ENCODE measurements at places on chromosomes 5 and 9. TPM values are rescaled to one million over a fixed set of nuclear protein-coding genes. Genes with fewer than 3 reads are reported as not detected.

OMD gene
- 2.7 TPM for polyA plus RNA-seq

ENTREP1 gene
- 48.7 TPM for polyA plus RNA-seq

FOXD4 gene
- polyA plus RNA-seq, result 2.7 TPM

HMHB1 gene
- polyA plus RNA-seq, result not detected

IL33 gene
- 29.6 TPM for polyA plus RNA-seq

ZER1 gene
- polyA plus RNA-seq, result 46.0 TPM

GRCh38 chr5:144004751-144005150, 165.7 kb downstream of the YIPF5 start:
- DNase-seq, result no peak

GRCh38 chr5:98330871-98331270, 442.6 kb upstream of the RGMB start:
- no peak for DNase-seq

GRCh38 chr9:105864248-105864898, 170.0 kb downstream of the TMEM38B start:
- DNase-seq, result no peak

DNA sequence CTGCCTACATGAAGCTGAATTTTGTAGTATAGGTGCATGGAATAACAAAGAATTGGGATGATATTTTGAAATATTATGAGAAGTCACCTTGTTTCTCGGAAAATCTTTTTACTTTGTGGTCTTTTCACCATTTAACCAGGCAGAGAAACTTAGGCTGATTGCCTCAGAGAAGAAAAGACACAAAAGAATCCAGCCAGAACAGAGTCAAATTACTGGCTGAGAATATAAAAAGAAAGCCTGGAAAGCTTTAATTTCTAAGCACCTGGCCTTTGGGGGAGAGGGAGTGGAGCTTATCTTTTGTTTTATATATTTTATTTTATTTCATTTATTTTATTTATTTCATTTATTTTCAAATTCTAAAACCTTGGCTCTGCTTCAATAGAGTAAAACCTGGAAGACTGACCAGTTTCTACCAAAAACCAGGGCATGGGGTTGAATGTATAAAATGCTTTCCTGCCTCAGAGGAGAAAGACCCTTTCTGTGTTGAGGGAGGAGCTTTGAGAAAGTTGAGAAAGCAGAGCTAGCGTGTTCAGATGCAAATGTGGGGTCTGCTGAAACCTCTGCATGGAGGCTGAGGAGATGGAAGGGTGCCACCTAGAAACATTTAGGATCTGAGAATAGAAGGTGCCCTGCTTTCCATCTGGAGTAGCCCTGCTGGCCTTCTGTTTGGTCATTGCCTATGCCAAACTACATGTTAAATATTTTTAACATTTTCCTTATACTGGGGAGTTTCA, 81.6 kb downstream of the NREP start:
- DNase-seq, result no peak

DNA sequence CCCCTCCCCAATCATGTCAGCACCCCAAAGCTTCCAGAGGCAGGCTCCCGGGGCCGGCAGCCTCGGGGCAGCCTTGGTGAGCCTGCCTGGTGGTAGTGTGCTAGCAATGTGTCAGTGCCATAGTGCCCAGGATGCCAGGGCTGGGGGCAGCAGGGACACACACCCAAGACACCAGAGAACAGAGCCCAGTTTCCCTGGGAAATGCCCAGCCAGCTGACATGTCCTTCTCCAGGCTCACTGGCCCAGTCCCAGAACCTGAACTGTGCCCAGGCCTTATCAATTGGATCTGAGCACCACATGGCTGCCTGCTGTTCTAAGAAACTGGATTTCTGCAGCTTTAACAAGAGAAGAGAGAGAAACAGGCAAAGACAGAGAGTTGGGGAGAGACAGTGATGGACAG, 74.9 kb upstream of the LRRTM2 start:
- no peak for DNase-seq

DNA sequence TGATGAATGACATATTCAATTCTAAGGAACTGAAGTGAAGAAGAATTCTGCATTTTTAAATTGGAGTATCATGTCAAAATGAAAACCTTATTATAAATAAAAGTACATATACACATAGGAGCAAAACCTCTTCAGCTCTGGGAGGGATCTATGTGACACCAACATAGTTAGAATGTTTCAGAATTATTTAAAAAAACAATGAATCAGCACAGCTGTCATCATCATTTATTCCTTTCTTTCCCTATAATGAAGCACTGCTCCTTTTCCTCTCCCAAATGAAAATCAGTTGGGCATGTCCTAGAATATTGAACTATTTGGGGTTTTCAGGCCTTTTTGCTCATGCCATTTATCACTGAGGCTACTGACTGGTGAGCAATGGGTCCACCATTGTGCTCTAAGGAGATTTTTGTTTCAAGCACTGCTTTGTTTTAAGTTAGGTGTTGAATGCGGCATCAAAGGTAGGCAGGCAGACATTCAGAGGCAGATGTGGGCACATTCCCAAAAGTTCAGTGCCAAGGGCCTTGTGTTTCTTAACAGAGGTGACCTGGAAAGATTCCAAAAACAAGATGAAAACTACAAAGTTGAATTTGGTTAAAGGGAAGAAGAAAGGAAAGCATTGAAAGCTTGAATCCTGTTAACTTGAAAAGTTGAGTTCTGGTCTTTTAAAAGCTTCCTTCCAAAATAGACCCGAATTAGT, 126.4 kb upstream of the ADAMTSL1 start:
- no peak for DNase-seq

- no peak for DNase-seq
Measured at GRCh38 chr5:13501176-13501575, 443.3 kb downstream of the DNAH5 start.

DNA sequence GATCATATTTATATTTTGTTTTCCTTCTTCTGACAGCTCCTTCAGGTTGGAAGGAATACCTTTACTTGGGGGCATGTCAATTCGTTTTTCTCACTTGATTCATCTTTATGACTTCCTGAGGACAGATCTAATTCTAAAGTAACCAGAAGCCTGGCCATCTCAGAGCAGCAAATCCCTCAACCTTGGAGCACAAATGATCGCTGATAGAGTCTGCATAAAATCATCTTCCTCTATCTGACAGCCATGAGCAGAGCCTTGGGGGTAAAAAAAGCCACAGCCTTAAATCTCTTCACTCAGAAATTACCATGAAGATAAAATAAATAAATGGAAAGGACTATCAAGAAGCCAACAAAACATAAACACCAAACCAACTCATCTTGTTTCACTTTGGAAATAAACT, 325.8 kb downstream of the PRR16 start:
- DNase-seq, result no peak

- DNase-seq, result no peak
Measured at GRCh38 chr9:108663422-108663821, 192.4 kb downstream of the ACTL7B start.

- DNase-seq, result no peak
Measured at GRCh38 chr9:98750364-98751060, 41.8 kb upstream of the GABBR2 start.

DNA sequence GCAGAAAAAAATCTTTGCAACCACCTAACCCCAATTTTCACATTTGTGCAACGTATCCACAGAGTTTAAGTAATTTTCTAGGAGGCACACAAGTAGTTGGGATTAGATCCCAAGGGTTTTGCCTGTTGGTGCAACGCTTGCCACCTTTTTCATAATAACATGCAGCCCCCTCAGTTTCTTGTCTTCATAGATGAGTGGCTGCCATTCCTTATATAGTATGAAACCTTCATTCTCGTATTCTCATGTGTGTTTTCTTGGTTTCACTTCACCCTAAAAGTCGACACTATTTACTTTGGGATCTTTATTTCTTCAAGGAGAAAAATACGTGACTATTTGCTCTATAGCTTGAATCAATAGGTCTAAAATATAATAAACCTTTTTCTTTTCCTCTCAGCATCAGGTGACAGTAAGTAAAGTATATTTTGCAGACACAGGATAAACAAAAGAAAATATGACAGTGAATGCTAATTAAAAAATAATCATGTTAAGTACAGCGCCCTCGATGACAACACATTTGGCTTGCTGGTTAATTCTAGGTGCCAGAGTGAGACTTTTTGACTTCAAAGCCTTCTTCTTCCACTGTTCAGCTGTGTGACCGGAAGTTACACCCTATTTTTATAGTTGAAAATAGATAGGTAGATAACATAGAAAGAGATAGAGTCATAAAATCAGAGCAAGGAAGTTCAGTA, 342.8 kb upstream of the CCNG1 start:
- no peak for DNase-seq

DNA sequence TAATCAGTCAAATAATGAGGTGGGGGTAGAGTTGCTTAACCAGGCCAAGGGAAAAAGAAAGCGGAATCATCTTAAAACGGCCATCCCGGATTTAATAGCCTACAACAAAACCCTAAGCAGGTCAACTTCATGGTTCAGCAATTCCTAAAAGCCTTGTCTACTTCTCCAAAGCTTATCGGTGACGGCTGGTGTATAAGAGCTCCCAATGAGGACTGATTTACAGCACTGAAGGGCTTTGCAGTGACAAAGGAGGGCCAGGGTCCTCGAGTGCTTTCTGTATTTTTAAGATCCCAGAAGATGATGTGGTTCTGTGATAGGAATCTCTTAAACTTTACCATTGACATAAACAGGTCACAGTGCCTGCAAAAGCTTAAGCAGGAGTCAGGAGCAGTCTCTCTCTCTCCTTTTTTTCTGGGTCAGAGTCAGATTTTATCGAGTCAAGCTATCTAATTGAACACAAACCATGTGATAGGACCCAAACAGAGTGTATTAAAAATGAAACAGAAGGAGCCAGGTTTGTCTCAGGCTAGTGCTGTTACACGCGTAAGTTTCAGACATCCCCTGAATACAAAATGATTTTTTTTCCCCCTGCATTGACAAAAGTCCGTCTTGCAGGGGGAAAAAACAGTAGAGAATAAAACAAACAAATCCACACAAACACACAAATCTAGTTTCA, 663.6 kb upstream of the ZNF608 start:
- no peak for DNase-seq

- no peak for DNase-seq
Measured at GRCh38 chr5:81308836-81309235, 7.4 kb downstream of the ZCCHC9 start.

DNA sequence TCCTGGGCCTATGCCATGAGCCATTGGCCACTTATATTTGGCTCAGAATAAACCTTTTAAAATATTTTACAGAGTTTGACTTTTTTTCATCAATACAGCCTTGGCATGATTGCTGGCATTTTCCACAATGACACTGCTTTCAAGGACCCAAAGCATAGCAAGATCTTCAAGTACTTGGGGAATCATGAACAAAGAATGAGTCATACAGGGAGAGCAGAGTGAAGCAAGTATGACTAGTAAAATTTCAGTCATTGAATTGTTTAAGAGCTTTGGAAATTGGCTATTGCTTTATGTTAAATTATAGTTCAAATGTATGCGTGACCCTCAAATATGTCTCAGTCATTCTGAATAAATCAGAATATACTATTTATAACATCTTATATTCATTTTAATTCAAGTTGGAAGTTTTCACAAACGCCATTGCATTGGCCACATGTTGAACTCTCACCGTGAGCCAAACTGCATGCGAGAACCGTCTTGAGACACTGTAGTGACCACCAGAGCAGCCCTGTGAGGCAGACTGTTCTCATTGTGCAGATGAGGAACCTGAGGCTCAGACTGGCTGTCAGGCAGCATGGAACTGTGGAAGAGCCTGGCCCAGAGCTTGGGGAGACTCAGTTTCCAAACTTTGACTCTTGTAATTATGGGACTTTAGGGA, 52.9 kb downstream of the GDNF start:
- DNase-seq, result no peak

DNA sequence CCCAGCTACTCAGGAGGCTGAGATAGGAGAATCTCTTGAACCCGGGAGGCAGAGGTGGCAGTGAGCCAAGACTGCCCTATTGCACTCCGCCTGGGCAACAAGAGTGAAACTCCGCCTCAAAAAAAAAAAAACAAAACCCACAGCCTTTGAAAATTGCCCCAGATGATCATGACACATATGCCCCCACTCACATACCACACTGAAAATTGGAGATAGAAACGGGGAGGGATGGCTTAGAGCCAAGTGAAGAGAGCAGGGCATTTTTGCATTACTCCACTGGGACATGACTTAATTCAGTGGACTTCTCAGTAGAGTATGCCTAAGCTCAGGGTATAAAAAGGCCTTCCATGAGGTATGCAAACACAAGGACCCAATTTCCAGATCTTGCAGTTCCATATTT, 309.3 kb downstream of the BNC2 start:
- DNase-seq, result no peak

- no peak for DNase-seq
Measured at GRCh38 chr5:158852622-158853021, 247.1 kb downstream of the EBF1 start.

DNA sequence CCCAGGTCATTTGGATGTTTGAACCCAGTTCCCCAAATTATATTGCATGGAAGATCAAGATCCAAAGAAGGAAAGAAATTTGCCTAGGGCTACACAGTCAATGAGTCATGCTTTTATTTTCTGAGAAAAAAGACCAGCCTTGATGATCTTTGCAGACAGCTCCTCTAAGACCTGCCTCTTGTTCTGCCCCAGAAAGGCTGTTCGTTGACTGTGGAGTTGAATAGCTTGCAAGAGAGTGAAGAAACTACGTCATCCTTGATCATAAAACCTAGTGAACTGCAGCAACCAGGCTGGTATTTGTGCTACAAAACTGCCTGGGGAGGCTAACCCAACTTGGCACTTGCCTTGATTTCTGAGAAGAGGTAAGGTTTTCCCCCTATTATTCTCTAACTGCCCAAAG, 263.9 kb downstream of the PAPPA start:
- DNase-seq, result no peak

- no peak for DNase-seq
Measured at GRCh38 chr5:166551384-166551783, 1740.1 kb upstream of the WWC1 start.

DNA sequence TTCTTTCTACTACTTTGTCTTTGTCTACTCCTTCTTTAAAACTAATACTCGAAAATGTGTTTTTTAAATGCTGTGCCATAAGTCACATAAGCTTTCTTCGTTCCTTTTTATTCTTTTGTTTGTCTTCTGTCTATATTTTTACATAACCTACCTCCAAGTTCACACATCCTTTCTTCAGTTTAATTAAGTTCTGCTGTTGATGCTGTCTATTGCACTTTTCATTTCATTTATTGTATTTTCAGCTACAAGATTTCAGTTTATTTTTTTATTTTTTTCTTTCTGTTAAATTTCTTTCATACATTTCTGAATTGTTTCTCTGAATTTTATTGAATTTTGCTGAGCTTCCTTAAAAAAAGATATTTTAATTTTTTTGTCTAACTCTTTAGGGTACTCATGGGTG, 878.2 kb downstream of the MAT2B start:
- no peak for DNase-seq

GRCh38 chr5:35538198-35538931, 79.3 kb upstream of the SPEF2 start:
- no peak for DNase-seq

DNA sequence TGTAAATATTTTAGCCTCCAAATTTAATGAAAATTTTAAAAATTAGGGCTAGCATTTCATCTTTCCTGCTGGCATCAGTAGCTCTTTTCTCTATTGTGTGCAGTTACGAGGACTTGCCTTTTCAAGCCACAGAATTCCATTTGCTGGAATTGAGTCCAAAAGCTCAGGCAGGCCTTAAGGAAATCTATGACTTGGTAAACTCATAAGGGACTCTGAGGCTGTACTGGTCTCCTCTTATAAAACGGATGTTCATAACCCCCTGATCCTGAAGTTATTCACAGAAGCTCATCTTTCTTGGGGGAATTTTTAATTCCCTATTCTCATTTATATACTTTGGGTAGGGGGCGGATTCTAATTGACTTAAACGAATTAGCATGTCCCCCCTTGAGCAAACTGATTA, 23.4 kb downstream of the ANKRA2 start:
- no peak for DNase-seq

GRCh38 chr9:13570068-13570974, 290.8 kb upstream of the MPDZ start:
- DNase-seq, result no peak

Measured in hindlimb muscle (tissue), 1 donor.